Astrocyte of the spinal cord (primary cell): ENCODE measurements at places on chromosomes 7 and 10.

- DNase-seq: no peak
These were observed 224.8 kb downstream of the BBS9 start for GRCh38 chr7:33354201-33354600.

GRCh38 chr7:157488281-157488680, 151.5 kb downstream of the DNAJB6 start:
- DNase-seq: no peak

GRCh38 chr7:7765422-7765821, 47.0 kb upstream of the RPA3 start:
- DNase-seq: no peak

DNA sequence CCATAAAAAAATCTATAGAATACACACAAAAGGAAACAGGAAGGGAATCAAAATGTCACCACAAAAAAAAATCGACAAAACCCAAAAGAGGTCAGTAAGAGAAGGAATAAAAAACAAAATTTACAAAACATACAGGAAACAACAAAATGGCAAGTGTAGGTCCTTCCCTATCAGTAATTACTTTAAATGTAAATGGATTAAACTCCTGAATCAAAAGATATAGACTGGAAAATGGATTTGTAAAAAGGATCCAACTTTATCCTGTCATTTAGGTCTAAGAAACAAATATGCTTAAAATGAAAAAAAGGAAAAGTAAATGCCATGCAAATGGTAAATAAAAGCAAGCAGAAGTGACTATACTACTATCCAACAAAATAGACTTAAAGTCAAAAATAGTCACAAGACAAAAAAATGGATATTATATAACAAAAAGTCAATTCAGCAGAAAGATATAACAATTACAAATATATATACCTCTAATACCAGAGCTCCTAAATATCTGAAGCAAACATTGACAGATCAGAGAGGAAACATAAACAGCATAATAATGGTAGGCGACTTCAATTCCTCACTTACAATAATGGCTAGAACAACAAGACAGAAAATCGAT, 2.0 kb downstream of the OR13A1 start:
- no peak for DNase-seq

GRCh38 chr7:113374955-113375354, 256.6 kb upstream of the SMIM30 start:
- DNase-seq: no peak

GRCh38 chr7:113610572-113610971, 308.2 kb downstream of the PPP1R3A start:
- DNase-seq: no peak

- no peak for DNase-seq
These were observed 52.9 kb downstream of the BAMBI start for GRCh38 chr10:28730031-28730778.

DNA sequence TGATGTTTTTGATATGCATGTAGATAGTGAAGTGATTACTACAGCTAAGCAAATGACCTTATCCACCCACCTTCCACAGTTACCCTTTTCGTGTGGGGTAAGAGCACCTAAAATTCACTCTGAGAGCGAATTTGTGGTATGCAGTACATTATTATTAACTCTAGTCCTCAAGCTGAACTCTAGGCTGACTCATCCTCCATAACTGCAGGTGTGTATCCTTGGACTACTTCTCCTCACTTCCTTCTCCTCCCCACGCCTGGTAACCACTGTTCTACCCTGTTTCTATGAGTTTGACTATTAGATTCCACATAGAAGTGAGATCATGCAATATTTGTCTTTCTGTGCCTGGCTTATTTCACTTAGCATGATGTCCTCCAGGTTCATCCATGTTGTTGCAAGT, 484.6 kb downstream of the GATA3 start:
- DNase-seq: no peak

GRCh38 chr10:102815790-102816549, 21.2 kb downstream of the CYP17A1 start:
- peak; percentile 93 for DNase-seq

- no peak for DNase-seq
These were observed 65.4 kb downstream of the FAM204A start for GRCh38 chr10:118276727-118277126.

DNA sequence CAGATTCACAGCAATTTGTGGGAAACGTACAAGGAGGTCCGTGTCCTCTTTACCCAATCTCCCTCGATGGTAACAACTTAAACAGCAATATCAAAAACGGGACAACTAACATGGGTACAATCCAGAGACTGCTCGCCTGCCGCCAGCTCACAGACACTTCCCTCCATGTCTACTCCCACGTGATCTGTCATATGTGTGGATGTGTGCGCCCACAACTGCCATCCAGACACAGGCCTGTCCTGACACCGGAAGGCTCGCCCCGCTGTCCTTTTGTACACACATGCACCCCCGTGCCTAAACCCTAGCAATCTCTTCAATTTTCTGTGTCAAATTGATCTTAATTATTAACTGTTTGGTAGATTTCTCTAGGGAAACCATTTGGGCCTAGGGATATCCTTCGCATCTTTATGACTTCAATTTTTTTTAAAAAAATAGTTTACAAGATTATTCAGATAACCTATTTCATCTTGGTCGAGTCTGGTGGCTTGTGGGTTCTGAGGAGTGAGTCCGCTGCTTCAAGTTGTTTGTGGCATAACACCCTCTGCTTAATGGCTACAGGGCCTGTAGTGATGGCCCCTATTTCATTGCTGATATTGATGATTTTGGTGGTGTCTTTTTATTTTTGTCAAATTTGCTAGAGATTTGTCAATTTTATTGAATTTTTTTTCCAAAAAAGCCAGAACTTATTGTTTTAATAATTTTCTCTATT, 260.6 kb downstream of the MAD1L1 start:
- no peak for DNase-seq

DNA sequence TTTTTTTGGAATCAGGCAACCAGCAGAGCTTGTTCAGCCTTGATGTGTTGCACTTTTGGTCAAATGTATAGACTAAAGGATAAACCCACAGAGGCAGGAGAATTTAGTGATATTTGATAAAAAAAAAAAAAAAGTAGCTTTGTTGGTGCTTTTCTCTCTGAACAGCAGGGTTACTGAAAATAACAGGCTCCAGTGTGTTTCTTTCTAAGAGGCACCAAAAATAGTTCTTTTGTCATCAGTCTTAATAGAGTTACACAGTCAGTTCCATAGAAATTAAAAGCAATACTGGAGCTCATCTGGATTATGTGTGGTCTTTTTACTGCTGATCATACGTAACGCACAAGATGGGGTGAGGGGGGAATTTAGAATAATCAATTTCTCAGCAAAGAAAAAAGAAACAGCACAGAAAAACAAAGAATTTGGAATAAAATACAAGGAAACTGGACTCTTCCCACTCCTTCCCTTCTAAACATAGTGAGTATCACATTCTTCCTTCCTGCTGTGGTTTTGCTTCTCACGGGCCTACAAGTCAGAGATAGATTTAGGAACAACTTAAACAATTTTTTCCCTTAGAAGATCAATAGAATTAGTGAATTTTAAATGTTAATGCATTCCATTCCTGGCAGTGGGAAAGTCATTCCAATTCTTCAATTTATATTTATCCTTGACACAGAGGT, 178.8 kb upstream of the AKR1E2 start:
- DNase-seq: peak; percentile 63

GRCh38 chr7:85160223-85160622, 26.6 kb downstream of the SEMA3D start:
- DNase-seq: peak; percentile 52

- DNase-seq: no peak
These were observed 19.9 kb upstream of the FMC1 start for GRCh38 chr7:139321071-139321745.
